ENCODE measurements at places on chromosomes 16 and 17.

DNA sequence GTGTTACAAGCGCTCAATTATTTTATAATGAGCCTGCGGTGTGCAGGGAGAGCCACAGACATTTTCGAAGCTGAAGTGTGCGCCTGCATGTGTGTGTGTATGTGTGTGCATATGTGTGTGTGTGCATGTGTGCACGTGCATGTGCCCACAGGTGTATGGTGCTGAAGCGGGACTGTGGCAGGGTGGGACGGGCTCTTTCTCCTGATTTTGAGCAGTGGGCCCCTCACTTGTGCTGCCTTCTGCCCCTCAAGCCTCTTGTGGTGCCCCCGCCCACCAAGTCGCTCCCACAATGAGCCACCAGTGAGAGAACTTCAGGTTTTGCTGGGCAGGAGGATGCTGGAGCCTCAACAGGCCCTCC is 16.7 kb upstream of the KCNJ12 start:
- no peak for DNase-seq

DNA sequence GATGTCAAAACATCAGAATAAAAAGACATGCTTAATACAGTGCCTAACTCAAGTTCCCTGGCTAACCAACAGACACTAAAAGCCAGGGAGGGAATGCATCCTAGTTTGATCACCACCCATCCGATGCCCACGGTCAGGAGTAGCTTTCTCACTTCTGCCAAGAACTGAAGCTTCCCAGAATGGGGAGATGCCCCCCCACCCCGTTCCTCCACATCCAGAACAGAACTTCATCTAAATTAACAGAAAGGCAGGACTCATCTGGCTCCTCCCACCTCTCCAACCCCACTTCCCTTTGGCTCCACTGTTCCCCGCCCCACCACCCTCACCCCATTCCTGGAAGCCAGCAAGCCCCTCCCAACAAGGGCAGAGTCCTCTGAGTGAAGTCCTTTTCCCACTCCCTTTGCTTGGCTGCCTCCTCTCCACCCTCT is 33.7 kb downstream of the GDE1 start:
- DNase-seq, result no peak

DNA sequence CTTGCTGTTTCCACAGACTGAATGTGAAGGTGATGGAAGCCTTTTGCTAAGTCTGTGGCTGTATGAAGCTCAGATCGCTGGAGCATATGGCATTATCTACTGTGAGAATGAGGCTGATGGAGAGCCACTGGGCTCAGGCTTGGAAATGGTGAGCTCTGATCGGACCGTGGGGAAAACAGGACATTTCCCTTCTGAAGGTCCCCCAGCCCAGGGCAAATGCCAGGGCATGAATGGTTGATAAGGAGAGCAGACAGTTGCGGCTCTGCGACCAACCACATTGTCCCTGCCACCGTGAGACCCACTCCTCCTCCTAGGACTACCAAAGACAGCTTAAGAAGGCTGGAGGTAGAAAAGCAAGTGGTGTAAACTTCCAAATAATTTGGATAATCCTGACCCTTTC is 4.7 kb upstream of the CUEDC1 start:
- DNase-seq, result no peak

GRCh38 chr17:21174713-21175112 is 39.2 kb downstream of the TMEM11 start:
- no peak for DNase-seq

- DNase-seq, result no peak
Observed at GRCh38 chr16:89161763-89162713, 9.5 kb upstream of the CDH15 start.

- DNase-seq, result no peak
Observed at GRCh38 chr16:27421961-27422740, 20.2 kb downstream of the IL21R start.

DNA sequence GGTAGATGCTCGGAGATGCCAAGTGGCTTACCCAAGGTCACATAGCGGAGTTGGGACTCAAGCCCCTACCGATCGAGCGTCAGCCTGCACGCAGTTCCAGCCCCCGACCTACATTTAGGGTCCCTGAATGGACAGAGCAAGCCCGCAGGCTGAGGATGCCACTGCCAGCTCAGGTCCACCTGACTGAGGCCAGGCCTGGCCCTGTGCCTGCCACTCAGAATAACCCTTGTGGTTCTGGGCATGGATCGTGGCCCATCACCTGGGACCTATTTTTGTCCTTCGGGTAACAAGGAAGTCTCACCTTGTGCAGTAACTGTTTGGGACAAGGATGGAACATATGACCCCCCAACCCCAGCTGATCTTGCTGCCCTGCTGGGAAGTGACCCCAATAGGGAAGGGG is 17.1 kb downstream of the CDH16 start:
- DNase-seq, result no peak

- DNase-seq, result no peak
Observed at GRCh38 chr16:1787322-1788094, 4.7 kb downstream of the NUBP2 start.

DNA sequence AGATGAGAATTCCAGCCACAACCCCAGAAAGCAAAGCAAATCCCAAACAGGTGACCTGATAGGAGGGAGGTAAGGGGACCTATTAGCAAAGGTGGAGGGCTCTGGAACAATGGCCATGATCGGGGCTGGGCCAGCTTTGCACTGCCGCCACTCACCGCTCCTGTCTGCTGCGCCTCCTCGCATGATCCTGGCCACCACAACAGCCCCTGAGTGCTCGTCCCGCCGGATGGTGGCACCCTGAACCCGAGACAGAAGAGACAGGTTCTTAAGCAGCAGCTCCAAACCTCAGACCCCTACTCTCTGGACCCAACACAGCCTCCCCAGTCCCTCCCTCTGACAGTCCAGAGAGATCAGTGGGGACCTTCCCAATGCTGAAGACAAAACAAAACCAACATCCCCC is 5.3 kb downstream of the MPP3 start:
- DNase-seq, result no peak

- peak; percentile 98 for DNase-seq
Observed at GRCh38 chr16:28924762-28925385, at the start of gene RABEP2. Gene RABEP2 (minus strand): TSS chr16:28925238. CDS start chr16:28925163, 75 bp downstream.

GRCh38 chr16:3963203-3963602 is 82.7 kb upstream of the CREBBP start:
- DNase-seq, result no peak

- no peak for DNase-seq
Observed at GRCh38 chr16:21642861-21643260, 9.5 kb downstream of the IGSF6 start.

- DNase-seq, result no peak
Observed at GRCh38 chr17:72359811-72360210, 239.0 kb downstream of the SOX9 start.
